ENCODE measurements at places on chromosomes 16 and 17. TPM values are rescaled to one million over a fixed set of nuclear protein-coding genes. Genes with fewer than 3 reads are reported as not detected.

The PYDC1 gene
- not detected for total RNA-seq

The CD300LB gene
- not detected for total RNA-seq

DNA sequence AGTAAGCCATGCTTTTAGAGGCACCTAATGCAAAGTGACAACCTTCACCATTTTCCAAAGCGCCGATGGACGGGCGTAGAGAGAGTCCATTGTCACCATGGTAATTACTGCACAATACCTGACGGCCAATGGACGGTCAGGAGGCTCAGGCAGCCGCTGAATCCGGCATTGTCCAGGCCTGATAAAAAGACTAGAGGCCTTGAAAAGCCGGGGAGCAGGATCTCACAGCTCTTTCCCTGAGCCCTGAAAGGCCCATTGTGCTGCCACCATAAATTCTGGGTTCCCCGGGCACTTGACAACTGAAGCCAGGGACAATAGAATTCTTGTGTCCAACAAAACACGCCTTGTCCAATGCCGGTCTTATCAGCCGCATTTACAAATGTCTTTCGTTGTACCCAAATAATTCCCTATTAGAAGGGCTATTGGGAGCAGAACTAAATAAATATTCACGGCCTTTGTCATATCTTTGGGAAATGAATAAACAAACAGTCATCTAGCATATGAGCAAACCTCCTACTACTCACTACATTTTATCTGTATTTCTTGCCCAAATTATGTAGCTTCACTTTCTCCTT, 62.4 kb downstream of the CDH11 start:
- no peak for DNase-seq

DNA sequence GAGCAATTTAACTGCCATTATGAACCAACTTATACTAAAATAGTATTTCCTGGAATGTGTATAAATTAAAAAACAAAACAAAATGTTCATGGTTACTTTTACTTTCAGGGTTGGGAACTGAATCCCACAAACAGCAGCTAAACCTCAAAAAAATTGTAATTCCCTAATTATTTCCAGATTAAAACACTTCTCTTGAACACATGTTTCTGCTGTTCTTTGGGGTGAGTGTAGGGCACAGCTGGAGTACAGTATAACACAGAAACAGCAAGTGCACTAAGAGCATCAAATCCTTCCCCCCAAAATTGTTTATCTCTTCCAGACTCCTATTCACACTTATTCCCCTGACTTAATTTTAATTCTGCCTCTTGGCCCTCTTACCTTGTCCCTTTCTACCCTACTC, 56.4 kb downstream of the KANSL1 start:
- DNase-seq: no peak

GRCh38 chr16:54657058-54657708, 273.5 kb upstream of the IRX5 start:
- peak; percentile 10 for DNase-seq

The SPATA2L gene
- 8.9 TPM for total RNA-seq

- peak; percentile 87 for DNase-seq
Observed at GRCh38 chr16:14013571-14014283, 57.4 kb upstream of the MRTFB start.

DNA sequence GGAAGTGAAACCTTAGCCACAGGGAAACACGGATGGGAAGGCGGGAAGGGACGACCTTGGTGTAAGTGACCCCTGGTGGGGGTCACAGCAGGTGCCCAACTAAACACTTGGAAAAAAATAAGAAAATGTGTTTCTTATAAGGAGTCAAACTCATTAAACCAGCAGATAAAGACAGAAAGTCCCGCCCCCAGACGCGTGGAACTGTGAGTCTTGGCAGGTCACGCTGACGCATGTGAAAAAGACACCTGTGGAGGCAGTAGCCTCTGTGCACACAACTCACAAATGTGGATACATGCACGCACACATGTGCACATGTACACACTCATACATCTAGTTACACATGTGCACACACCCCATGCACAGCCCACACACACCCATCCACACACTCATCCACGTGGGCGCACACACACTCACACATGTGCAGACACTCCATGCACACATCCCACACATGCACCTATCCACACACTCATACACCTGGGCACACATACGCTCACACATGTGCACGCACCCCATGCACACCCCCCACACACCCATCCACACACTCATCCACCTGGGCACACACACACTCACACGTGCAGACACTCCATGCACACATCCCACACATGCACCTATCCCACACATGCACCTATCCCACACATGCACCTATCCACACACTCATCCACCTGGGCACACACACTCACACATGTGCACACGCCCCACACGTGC, 432.4 kb downstream of the SOX9 start:
- DNase-seq: no peak

The CCL4L2 gene
- total RNA-seq: not detected

The G6PC1 gene
- not detected for total RNA-seq

The MAP2K6 gene
- total RNA-seq: 0.63 TPM

The KRT12 gene
- total RNA-seq: not detected

DNA sequence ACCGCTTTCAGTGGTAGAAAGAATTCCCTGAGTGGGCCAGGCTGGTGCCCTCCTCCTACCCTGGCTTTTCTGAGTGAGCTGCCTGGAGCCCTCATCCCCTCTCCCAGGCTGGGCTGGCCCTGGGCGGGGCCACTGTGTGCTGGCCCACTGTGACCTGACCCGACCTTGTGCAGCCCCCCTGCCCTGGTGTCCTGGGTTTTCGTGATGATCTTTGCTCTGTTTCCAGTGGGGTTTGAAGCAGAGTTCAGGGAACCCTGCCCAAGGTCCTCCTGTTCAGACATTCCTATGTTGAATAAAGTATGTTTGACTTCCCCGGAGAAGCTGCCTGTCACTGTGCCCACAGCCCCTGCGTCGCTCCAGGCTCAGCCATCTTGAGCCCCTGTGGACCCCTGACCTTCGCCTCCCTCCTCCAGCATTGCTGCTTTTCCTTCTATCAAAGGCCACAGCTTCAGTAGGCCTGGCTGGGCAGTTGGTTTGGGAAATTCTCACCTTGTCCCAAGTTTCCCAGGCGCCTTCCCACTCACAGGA, 13.7 kb upstream of the NAGLU start:
- no peak for DNase-seq

The GDPD3 gene
- total RNA-seq: 2.1 TPM

The PARN gene
- 31.0 TPM for total RNA-seq

GRCh38 chr17:4386406-4386805, 19.9 kb upstream of the UBE2G1 start:
- no peak for DNase-seq

DNA sequence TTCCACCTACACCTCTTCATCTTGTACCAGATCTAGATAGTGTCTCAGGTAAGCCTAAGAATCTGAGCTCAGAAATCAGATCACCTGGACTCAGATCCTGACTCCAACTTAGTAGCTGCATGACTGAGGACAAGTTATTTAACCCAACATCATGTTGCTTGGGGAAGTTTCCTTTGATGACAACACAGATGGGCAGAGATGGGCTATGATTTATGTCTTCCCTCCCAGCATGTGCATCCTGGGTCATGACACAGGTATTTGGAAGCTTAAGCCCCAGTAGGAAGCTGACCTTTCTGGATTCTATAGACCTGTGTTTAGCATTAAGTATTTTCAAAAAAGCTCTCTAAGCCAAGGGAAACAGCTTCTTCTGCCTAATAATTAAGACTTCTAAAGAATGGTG, 12.4 kb upstream of the HEATR6 start:
- no peak for DNase-seq

DNA sequence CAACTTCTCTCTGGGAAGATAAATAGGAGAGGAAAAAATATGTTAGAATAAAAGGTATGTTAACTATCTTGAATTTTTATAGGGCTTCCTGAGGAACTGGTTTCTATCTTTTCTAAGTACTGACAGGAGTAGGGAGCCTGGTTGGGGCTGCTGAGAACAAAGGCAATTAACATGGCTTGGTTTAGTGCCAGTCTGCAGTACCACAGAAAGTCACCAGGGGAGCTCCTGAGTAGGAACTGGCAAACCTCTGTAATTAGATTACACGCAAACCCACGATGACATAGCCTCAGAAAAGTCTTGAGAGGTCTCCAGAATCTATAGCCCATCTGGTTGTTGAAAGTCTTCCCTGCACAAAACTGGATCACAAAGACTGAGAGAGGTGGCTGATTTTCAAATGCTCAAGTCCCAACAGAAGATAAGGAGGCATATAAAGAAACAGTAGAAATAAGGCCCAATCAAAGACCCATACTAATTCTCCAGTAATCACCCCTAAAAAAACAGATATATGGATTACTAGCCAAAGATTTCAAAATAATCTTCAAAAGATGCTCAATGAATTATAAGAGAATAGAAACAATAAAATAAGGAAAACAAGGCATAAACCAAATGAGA, 11.7 kb upstream of the CNTNAP4 start:
- DNase-seq: no peak

The RND2 gene
- 0.36 TPM for total RNA-seq

The CBX8 gene
- 10.2 TPM for total RNA-seq

The SKAP1 gene
- not detected for total RNA-seq

The TNK1 gene
- total RNA-seq: 0.89 TPM

GRCh38 chr17:19244781-19245180, 7.6 kb downstream of the EPN2 start:
- no peak for DNase-seq

DNA sequence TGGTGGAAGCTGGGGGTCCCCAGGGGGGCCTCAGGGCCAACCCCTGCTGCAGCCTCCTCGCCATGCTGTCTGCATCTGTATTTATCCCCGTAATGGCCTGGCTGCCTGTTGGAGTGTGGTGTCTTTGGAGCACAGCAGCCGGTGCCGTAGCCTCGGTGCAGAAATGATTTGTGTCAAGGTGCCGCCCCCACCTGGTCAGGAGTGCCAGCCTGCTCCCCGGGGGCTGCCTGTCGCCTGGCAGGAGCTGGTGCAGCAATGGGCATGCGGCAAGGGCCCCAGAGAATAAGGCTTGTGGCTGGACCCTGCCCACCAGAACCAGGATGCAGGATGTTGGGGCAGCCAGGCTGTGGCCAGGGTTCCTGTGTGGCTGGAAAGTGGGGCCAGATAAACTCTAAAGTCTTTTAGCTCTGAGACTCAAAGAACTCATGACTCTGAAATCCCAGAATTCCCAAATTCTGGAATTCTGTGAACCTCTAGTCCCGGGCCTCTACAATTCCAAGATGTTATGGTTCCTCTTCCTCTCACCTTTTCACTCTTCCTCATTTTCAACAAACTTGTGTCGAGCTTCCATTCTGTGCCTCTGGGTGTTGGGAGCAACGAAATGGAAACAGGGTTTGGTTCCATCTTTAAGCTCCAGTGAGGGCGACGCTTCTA, 5.9 kb downstream of the CPNE2 start:
- DNase-seq: no peak

DNA sequence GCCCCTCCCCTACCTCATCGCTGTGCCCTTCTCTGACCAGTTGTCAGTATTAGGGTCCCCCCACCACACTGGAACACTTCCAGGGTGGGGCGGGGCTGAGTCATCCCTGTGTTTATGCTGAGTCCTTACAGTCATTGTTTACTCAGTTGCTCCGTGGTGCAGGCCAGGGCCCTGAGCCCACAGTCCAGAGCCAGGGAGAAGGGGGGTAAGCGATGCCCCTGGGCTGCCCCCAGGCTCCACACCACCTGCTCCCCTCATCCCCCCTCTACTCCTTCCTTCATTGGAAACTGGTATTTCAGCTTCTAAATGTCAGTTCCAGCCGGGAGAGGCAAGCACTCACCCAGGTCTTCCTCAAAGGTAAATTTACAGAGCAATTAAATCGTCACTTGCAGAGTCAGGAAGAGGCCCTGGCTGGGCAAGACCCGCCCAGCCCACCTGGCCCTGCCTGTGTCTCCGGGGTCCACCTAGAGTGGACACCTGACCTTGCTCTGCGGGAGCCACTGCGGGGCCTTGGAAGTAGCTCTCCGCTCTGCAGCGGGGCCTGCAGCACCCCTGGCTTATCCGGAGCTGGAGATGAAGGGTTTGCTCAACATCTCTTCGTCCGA, 4.8 kb downstream of the ATP2A3 start:
- peak; percentile 47 for DNase-seq

DNA sequence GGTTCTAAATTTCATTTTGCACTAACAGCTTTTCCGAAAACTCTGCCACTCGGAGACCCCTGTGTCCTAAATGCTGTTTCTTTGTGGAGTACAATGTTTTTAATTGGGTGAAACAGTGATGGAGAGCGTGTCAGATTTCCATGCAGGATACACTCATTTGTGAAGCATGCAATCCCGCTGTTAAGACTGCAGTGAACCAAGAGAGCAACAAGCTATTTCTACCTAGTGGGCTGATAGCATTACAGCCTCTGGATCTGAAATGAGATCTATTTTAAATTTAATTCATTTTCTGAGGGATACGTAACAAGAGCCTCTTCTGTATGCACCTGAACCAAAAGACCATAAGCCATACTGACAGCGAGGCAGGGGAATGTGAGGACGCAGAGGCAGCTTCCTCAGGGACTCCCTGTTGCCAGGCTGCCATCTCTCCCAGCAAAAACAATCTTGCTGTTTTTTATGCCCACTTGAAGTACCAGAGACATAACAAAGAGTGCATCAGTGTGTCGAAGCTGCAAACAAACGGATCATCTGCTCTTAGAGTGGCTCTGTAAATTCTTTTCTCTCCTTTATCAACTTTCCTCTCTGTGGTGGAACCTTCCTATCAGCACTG, 199.9 kb upstream of the COX10 start:
- DNase-seq: no peak

The PIK3R6 gene
- total RNA-seq: not detected

DNA sequence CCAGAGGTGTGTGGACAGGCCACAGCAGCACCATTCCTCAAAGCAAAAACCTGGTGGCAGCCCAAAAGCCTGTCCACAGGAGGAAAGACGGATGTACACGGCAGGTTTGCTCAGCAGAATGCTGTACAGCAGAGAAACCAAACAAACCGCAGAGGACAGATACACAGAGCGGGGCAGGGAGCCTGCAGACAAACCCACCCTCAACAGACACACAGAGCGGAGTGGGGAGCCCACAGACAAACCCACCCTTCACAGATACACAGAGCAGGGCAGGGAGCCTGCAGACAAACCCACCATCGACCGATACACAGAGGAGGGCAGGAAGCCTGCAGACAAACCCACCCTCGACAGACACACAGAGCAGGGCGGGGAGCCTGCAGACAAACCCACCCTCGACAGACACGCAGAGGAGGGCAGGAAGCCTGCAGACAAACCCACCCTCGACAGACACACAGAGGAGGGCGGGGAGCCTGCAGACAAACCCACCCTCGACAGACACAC, 53.0 kb upstream of the METRNL start:
- no peak for DNase-seq
